A549 treated with dexamethasone at 1 μM for 4 hours (cell line): ENCODE measurements at places on chromosomes 3 and 15. TPM values are rescaled to one million over a fixed set of nuclear protein-coding genes. Genes with fewer than 3 reads are reported as not detected.

The NPAP1 gene
- not detected in 5 replicates for total RNA-seq

The PIGZ gene
- 0.97 to 1.7 TPM (median 1.6 TPM) in 5 replicates for total RNA-seq

The ERC2 gene
- 0.14 to 0.36 TPM in 2 of 5 replicates, not detected in the others for total RNA-seq

The BFSP2 gene
- total RNA-seq, result not detected in 5 replicates

The SST gene
- not detected in 5 replicates for total RNA-seq

The ALDH1L1 gene
- 0.12 to 0.22 TPM (median 0.17 TPM) in 5 replicates for total RNA-seq

The TRIM42 gene
- total RNA-seq, result not detected in 5 replicates

The RHOV gene
- total RNA-seq, result 3.7 to 4.3 TPM (median 3.7 TPM) in 5 replicates

The RETNLB gene
- not detected in 5 replicates for total RNA-seq

The CYP1A1 gene
- total RNA-seq, result 1.5 to 2.7 TPM (median 1.6 TPM) in 5 replicates

The CD200R1L gene
- total RNA-seq, result not detected in 5 replicates

The SLC24A5 gene
- total RNA-seq, result not detected in 5 replicates

The DPH3 gene
- 22.4 to 26.3 TPM (median 24.1 TPM) in 5 replicates for total RNA-seq

The EPHA6 gene
- total RNA-seq, result 0.08 to 0.15 TPM (median 0.09 TPM) in 3 of 5 replicates, not detected in the others

The GP5 gene
- total RNA-seq, result 0.02 to 0.04 TPM in 2 of 5 replicates, not detected in the others

The TLR9 gene
- total RNA-seq, result 0.02 to 0.12 TPM (median 0.07 TPM) in 3 of 5 replicates, not detected in the others
